ENCODE measurements at places on chromosomes 3 and 15.

DNA sequence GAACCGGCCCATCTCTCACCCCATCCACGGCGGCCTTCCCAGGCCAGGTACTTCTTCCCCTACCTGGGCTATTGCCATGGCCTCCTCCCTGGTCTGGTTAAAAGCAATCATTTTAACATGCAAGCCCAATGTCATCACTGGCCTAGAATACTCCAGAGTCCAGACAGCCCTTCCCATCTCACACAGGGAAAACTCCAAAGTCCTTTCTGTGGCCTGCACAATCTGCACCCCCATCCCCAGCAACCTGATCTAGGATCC is 45.8 kb upstream of the SLCO2A1 start:
- no peak for DNase-seq

GRCh38 chr15:33872416-33873106 is 95.7 kb upstream of the CHRM5 start:
- no peak for DNase-seq

GRCh38 chr3:112605285-112605684 is 35.7 kb downstream of the CCDC80 start:
- DNase-seq = no peak

GRCh38 chr3:163328680-163329079 is 1749.6 kb downstream of the SI start:
- no peak for DNase-seq

DNA sequence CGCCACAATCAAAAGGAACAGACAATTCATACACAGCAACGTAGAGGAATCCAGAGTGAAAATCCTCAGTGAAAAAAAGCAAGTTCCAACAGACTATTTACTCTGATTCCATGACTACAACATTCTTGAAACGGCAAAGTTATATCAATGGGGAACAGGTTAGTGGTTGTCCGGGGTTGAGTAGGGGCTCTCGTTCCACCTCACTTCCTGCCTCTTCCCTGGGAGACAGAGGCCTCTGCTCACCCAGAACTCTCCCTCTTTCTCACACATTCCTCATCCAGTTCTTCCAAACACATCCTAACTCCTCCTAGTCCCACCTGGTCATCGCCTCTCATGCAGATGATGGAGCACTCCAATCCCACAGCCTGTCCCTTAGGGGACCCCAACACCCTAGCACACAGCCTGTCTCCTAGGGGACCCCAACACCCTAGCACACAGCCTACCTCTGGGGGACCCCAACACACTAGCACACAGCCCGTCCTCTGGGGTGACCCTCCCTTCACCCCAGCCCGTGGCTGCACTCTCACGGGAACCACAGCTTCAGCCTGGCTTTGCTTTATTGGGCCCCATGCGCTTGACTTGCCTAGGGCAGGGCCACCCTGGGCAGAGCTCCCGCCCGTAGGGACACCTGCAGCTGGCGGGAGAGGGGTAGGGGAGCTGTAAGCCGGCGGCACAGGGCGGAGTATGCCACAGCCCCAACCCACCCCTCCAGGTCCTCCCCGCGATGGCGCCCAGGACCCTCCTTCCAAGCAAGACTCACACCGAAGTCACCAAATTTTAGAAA is 5.2 kb downstream of the OCA2 start:
- DNase-seq = no peak

DNA sequence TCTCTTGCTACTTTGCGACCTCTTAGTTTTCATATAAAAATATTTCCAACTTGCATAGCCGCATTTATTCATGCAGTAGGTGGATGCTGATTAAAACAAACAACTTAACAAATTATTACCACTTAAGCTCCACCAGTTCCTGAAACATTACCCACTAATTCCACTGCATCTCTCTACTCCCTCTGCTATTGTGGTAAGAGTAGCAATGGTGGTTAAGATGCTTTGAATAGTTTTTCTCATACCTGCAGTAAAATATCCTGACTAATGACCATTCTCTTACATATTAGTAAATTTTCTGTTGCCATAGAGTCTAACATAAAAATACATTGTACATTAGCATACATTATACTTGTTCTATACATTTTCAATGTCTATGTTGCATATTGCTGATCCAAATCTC is 397.6 kb upstream of the PLSCR5 start:
- no peak for DNase-seq

DNA sequence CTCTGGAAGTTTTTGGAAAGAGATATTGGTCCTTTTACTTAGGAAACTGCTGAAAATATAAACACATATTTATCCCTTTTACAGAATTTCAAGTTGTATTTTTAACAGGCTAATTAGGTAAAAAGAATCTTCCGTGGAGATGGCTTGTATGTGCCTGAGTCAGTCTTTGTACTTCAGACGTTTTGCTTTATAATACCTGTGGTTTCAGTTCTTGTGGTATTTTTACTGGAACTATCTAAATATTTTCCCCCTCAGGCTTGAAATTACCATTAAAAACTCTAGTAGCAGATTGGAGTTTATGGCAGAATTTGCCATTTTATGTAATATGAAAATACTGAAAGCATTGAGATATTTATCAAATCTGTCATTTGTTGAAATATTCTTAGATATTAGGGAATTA is 151.6 kb upstream of the CGNL1 start:
- no peak for DNase-seq

- peak; percentile 49 for DNase-seq
Measured at GRCh38 chr15:73950831-73951561, 24.7 kb downstream of the LOXL1 start.

- no peak for DNase-seq
Measured at GRCh38 chr15:56533731-56534403, 68.9 kb upstream of the MNS1 start.

GRCh38 chr3:132626955-132627354 is 29.9 kb downstream of the ACKR4 start:
- DNase-seq = no peak

- DNase-seq = no peak
Measured at GRCh38 chr3:152039887-152040286, 166.4 kb downstream of the SUCNR1 start.

GRCh38 chr15:91407269-91407889 is 307.3 kb downstream of the SV2B start:
- no peak for DNase-seq

GRCh38 chr3:167777356-167777755 is 41.8 kb downstream of the SERPINI1 start:
- no peak for DNase-seq

DNA sequence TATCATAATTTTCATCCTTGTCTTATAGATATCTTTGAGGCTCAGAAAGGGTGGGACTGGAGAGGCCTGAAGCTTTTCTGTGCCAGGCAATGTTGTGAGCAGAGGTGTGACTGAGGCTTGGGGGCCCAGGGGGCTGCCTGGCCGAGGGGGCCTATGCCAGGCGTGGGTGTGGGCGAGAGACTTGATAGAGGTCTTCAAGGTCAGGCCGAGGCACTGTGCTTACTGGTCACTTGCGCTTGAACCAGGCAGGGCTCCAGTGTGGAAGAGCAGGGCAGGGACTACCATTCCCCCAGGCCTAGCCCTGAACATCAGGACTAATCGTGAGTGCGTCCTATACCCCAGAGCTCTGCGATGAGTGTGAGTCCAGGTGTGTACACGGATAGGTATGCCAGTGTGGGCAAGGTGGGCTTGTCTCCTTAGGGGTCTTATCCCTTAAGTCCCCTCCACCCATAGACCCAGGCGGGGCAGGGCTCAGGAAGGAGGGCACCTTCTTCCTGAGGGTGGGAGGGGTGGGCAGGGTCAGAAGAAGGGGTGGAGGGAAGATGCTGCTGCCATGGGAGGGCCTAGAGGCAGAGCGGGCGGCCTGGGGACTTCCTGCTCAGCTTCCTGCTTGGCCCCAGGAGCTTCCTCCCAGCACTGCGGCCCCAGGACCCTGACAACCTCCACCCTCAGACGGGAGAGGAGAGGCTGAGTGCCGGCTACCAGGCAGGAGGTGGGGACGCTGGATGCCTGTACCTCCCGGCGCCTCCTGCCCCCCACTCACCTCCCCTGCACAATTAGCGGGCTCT is 84.7 kb downstream of the LINGO1 start:
- no peak for DNase-seq

DNA sequence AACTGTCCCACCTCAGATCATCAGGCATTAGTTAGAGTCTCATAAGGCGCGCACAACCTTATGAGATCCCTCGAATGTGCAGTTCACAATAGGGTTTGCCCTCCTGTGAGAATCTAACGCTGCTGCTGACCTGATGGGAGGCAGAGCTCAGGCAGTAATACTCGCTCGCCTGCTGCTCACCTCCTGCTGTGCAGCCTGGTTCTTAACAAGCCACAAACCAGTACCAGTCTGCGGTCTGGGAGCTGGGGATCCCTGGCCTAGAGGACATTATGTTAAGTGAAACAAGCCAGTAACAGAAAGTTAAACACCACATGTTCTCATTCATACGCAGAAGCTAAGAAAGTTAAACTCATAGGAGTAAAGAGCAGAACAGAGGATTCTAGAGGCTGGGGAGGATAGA is 47.0 kb downstream of the MAP3K13 start:
- DNase-seq = no peak

- no peak for DNase-seq
Measured at GRCh38 chr3:54835701-54836100, 92.2 kb downstream of the LRTM1 start.

- no peak for DNase-seq
Measured at GRCh38 chr3:186361762-186362536, at the start of gene DGKG. Gene DGKG, minus strand, starts transcription at chr3:186362234. Its CDS starts 41,775 bp downstream, at chr3:186320459.

GRCh38 chr15:54424171-54424570 is 445.9 kb downstream of the UNC13C start:
- DNase-seq = no peak

DNA sequence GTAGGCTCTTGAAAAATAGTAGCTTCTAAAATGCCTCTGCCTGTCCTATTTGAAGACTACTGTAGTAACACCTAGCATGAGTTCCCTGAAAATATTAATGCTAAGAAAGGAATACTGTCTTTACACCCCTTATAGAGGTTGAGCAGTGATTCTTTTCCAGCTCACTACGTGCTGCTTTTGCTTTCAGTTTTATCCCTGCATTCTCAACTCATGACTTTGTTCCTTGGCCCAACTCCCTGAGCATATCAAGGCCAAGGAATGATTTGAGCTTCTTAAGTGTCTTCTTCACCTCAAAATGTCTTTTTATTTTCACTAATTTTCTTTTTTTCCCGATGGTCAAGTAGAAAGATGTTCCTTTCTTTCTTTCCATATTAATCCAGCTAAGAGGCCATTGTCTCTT is 16.5 kb upstream of the P2RY13 start:
- no peak for DNase-seq

GRCh38 chr3:73493543-73494308 is 131.0 kb downstream of the PDZRN3 start:
- DNase-seq = no peak

- DNase-seq = no peak
Measured at GRCh38 chr15:48940508-48940907, 23.2 kb downstream of the SHC4 start.

DNA sequence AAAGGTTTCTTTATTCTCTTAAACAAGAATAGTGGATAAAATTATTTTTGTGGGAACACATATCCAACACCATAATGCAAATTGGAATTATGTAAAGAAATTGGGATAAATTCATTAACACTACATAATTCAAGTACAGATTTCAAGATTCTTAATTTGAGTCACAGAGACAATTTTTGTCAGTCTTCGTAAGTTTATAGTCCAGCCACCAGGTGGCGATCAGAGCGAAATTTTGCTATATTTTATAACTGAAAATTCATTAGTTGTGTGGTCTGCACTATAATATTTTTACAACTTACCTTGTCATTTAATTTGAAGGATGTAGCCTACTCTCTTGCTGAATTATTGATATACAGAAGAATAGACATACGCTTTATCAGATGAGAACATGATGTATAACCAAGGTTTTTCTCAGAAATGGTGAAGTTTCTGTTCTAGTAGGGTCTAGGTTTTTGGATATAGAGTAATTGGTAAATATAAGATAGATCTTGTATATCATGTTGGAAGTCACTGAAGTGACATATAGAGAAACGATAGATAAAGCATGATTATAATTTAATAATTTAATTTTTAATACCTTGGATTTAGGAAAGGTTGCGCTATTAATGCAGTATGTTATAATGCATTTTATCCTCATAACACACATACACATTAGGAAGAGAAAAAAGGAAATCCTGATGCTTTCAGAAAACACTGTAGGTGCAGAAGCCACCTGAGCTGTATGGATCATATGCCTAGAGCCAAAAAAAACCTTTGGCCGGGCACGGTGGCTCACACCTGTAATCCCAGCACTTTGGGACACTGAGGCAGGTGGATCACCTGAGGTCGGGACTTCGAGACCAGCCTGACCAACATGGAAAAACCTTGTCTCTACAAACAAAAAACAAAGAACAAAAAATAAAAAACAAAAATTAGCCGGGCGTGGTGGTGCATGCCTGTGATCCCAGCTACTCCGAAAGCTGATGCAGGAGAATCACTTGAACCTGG is 31.7 kb downstream of the PLSCR4 start:
- DNase-seq = peak; percentile 16

- DNase-seq = no peak
Measured at GRCh38 chr3:66397745-66398144, 103.1 kb downstream of the LRIG1 start.

DNA sequence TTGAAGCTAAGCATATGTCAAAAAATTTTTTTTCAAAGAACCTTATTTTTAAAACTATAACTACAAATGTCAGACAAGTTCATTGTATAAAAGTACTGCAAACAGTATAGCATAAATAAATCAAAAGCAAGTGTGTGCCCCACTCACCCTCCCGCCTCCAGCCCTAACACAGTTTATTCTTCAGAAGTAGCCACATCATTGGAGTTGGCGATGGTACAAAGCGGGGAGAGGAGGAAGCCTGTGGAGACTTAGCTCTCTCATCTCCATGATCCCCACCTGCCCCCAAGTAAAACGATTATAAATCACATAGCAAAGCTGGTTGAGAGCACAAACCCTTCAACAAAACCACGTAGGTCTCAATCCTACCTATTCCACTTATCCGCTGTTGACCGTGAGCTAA is 33.6 kb downstream of the FOXP1 start:
- DNase-seq = no peak

GRCh38 chr15:94509259-94509658 is 277.9 kb downstream of the MCTP2 start:
- no peak for DNase-seq

- no peak for DNase-seq
Measured at GRCh38 chr15:43270676-43271306, 4.1 kb upstream of the TGM5 start.

DNA sequence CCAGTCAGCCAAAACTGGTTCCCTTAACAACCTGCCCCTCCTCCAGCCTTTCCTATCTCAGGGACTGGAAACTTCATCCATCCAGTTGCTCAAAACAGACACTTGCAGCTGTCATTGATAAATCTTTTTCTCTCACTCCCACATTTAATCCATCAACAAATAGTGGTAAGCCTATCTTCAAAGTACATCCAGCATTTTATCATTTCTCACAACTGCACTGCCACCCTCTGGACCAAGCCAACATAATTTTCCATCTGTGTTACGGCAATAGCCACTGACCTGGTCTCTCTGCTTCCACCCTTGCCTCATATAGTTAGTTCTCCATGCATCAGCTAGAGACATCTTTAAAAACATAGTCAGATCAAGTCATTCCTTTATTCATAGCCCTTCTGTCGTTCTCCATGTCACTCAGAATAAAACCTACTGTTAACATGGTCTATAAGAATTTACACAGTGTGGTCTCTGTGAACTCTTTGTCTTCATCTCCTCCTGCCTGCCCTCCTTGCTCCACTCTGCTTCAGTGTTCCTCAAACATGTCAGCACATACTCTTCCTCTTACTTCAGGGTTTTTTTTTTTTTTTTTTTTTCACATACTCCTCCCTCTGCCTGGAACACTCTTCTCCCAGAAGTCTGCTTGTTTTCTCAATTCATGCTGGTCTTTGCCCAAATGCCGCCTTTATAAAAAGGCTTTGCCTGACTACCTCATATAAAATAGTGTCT is 102.5 kb upstream of the COL6A5 start:
- no peak for DNase-seq

GRCh38 chr3:83902787-83903533 is 1055.8 kb upstream of the CADM2 start:
- no peak for DNase-seq

GRCh38 chr3:172256101-172256734 is 192.0 kb downstream of the GHSR start:
- DNase-seq = no peak
